Activated CD4-positive, alpha-beta memory T cell treated with anti-CD3 and anti-CD28 coated beads, Interleukin-2, amount 10 ng/mL, durations not matched to agents 7 days and 5 days (primary cell): ENCODE measurements at places on chromosomes 3 and 15.
A peak's percentile ranks its signal among the peaks of the same experiment; 100 is the strongest.

DNA sequence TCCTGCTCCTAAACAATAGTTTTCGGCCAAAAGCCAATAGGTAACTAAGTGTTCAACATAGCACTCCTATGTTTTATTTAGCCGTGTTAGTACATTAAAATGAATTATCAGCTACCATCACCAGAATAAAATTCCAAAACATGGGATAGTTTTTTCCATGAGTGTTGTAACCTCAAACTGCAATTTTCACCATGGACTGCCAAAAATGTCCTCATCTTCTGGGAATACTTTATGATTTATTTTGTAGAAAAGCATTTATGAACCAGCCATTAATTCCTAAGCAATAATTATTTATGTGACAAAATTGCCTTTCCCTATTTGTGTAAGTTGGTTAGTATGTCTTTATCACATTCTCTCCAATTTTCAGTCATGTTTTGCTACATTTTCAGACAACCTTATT, 438.1 kb downstream of the NAALADL2 start:
- H3K36me3 ChIP-seq, result no peaks in the 10 kb centered on the region
- no peak overlapping the region for H3K27ac ChIP-seq

DNA sequence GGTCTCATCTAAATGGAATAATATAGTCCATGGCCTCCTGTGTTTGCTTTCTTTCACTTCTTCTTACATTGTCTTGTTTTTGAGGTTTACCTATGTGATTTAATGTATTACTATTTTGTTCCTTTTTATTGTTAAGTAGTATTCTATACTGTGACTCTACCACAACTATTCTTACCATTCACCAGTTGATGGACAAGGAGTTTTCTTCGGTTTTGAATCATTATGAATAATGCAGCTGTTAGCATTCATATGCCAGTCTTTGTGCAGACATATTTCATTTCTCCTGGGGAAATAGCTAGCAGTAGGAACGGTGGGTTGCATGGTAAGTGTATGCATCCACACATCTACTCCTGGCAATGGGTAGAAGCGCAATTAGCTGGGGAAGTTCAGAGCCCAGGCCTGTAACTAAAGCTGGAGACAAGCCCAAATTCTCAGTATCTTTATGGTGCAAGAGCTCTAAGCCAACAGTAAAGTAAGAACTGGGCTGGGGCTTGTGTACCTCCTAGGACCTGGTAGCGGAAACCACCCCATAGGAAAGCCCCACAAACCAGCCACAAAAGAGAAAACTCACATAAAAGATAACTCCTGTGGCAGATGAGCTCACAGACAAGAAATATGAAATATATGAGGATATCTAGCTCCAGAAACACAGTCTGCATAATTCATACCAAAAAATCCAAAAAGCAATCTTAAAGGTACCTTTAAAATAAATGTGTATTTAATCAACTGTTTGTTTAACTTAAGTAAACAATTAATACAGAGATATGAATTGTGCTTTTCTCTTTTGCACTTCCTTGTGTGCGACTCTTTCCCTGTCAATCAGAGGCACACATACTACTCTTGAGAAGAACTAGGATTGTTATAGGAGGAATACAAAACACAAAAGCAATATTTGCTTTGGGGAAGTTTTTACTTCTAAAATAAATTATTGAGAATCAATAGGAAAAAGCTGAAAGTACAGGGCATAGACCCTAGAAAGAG, 2.7 kb upstream of the CSTA start:
- peak overlapping the region; percentile 48 for H3K27ac ChIP-seq
- no peaks in the 10 kb centered on the region for H3K36me3 ChIP-seq
- peaks cover 17% of the 10 kb centered on the region for H3K27me3 ChIP-seq
- peak; percentile 43 for DNase-seq
- H3K4me3 ChIP-seq, result no peak overlapping the region

GRCh38 chr15:91975241-91975978, 121.9 kb downstream of the SLCO3A1 start:
- peaks cover 2% of the 10 kb centered on the region for H3K4me1 ChIP-seq
- DNase-seq, result no peak
- H3K27me3 ChIP-seq, result no peaks in the 10 kb centered on the region
- no peak overlapping the region for H3K27ac ChIP-seq

DNA sequence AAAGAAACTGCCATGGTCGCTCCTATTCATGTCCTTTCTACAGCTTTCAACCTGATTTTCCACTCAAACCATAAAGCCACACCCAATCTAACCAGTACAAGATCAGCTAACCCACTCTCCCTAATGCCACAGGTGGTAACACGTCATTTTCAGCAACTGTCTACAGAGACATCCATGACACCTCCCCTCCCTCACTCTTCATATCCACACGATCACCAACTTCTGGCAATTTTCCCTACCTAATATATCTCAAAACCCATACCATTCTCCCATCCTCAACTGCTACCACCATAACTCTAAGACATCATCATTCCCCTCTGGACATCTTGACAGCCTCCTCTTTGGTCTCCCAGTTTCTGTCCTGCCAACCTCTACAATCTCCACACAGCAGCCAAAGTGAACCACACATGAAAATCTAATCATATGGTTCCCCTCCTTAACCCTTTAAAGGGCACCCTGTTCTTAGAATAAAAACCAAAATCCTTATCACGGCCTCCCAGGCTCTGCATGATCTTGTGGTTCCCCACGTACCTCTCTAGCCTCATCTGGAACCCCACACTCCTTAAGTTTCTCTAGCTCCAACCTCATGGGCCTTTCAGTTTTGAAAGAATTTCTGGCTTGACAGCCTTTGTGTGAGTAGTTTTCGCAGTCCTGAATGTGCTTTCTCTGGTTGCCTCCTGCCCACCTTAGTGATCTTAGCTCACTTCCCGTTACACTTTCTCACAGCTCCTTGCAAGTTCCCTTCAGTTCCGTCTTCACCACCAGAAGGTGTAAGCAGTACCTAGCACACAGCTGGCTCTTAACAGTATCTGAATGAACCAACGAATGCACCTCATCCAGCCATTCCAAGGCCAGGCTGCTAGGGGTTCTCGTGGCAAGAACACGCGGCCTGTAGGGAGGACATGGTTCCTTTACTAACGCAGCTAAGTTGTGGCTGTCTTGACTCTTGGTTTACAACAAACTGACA, 33.4 kb downstream of the SPINK8 start:
- H3K4me1 ChIP-seq, result peaks cover 37% of the 10 kb centered on the region
- peak; percentile 38 for DNase-seq
- H3K27me3 ChIP-seq, result peaks cover 2% of the 10 kb centered on the region

DNA sequence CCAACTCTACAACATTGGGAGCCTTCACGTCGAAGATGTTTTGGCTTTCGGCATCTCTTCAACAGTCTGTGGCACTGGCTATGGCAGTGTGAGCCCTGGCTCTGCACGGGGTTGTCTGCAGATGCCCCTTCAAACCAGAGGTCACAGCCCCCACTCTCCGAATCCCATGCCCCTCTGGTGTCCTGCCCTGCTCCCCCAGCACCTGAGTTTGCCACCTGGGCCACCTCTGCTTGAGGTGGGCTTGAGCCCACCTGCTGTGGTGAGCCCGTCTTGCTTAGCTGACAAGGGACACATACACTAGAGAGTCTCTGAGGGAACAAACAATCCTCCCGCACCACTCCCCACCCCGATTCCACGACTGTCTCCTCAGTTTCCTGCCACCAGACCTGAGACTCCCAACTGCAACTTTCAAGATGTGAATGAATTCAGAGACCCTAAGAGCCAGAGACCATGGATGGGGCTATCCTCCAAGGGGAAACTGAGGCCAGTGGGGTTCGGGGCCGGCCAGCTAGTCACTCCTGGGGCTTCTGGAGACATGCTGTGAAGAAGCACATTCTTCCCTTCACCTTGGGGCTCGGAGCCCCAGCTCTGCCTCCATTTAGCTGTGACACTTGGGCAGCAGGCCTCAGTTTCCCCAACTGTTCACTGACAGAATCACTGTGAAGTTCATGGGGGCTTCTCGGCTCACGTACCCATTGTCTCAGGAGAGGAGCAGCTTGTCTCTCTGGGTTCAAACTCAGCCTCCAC, 44.6 kb downstream of the TPRA1 start:
- peaks cover 10% of the 10 kb centered on the region for H3K4me1 ChIP-seq
- H3K4me3 ChIP-seq, result no peak overlapping the region
- peaks cover 7% of the 10 kb centered on the region for H3K27me3 ChIP-seq
- DNase-seq, result no peak
- no peak overlapping the region for H3K27ac ChIP-seq
- no peaks in the 10 kb centered on the region for H3K36me3 ChIP-seq

DNA sequence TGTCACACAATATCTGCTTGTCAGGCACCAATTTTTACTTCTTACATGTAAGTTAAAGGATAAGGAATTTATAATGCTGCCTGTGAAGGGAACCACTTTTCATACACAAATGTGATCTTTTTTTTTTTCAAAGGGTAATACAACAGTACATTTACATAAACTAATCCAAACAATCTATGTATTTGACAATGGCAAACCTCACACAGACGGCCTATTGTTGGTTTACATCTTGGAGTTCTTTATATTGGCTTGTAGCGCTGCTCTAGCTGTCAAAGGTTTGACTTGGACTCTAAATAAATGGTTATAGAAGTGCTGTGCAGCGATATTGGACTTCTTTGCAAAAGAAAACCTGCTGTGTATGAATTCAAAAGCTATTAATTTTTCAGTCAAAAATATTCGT, 598.0 kb downstream of the FOXP1 start:
- no peak overlapping the region for H3K4me3 ChIP-seq
- peaks cover 58% of the 10 kb centered on the region for H3K4me1 ChIP-seq
- DNase-seq, result no peak
- H3K27me3 ChIP-seq, result no peaks in the 10 kb centered on the region

DNA sequence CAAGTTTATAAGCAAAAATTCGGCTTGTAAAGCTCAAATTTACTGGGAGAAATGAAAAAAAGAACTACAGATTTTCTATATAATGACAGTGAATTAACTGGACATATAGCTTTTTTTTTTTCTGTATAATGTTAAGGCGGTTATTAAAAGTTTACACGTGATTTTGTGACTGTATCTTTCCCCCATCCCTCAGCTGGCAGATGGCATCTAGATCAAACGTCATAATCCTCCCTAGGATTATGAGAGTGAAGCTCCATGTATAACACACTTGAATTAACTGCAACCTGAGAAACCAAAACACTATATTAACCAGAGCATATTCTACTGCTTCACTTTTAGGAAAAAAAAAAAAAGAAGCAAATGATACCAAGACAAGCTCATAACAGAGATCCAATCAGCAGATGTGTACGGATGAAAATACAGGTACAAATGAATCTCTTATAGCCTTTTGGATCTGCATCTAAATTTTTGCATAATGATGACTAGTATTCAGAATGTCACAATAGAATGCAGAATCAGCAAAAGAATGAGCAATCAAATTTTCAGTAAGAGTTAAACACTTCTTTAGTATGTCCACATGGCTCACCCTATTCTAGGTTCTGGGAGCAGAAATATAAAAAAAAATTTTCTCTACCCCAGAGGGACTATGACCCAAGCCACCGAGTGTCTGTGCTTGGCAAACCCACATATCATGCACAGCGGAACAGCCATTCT, 12.4 kb downstream of the MOBP start:
- peaks cover 6% of the 10 kb centered on the region for H3K27me3 ChIP-seq
- no peak overlapping the region for H3K27ac ChIP-seq
- no peaks in the 10 kb centered on the region for H3K4me1 ChIP-seq
- no peak overlapping the region for H3K4me3 ChIP-seq
- H3K36me3 ChIP-seq, result no peaks in the 10 kb centered on the region

GRCh38 chr3:105771392-105771791, 97.4 kb downstream of the CBLB start:
- H3K36me3 ChIP-seq, result peaks cover 71% of the 10 kb centered on the region
- no peak overlapping the region for H3K27ac ChIP-seq
- H3K4me3 ChIP-seq, result no peak overlapping the region

DNA sequence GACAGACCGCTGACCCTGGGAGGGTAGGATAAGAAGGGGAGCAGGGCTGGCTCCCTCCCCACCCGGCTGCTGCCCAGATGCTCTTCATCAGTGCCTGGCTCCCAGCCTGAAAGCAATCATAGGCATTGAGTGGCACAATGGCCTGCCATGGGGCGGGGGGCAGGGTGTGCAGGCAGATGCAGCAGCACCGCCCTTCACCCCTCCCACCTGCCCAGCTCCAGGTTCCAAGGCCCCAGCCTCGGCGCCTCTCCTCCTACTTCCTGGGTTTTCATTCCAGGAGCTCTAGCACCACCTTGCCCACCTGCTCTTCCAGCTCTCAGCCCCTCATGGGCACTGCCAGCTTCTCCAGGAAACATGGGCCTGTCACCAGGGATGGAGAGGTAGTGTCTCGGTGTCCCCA, 101.7 kb downstream of the MEGF11 start:
- no peaks in the 10 kb centered on the region for H3K4me1 ChIP-seq
- H3K36me3 ChIP-seq, result no peaks in the 10 kb centered on the region
- H3K4me3 ChIP-seq, result no peak overlapping the region
- no peak for DNase-seq
- peaks cover 14% of the 10 kb centered on the region for H3K27me3 ChIP-seq
- H3K27ac ChIP-seq, result no peak overlapping the region

DNA sequence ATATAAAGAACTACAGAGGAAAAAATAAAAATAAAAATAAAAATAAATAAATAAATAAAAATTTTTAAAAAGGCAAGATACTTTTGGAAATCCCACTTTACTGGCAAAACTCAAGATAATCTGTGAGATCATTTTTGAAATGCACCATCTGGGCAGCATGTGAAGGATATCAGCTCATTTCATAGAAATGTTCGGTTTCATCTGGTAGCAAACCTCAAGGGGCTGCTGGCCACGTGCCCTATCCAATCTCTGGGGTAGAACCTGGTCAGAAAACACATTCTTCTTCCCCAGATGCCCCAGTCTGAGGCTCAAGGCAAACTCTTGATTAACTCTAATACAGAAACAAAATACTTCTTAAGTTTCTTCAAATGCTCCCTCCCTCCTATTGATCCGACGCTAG, 166.0 kb downstream of the FMN1 start:
- H3K27ac ChIP-seq, result no peak overlapping the region
- H3K4me1 ChIP-seq, result no peaks in the 10 kb centered on the region
- DNase-seq, result no peak
- peaks cover 4% of the 10 kb centered on the region for H3K27me3 ChIP-seq
- no peak overlapping the region for H3K4me3 ChIP-seq
- H3K36me3 ChIP-seq, result no peaks in the 10 kb centered on the region

DNA sequence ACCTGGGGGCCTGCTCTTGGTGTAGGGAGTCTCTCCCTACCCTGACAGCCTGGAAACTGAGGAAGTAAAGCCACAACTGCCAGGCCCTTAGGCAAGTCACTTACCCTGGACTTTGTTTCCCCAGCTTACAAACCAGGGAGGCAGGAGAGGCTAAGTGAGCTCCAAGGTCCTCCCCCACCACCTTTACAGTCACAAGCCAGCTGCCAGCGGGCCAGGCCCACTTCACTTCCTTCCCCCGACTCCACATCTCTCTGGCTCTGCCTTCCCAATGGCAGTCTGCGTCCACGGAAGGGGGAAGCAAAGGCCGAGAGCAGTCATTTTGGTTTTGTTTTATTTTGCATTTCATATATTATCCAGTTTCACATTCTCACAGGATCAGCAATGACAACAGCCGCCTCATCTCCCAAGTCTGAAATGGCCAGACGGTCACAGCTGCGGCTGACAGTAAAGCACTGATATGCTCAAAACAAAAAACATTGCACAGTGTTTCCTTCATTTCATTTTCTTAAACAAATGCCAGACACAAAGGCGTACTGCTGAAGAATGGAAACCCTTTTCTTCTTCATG, 35.7 kb downstream of the RBPMS2 start:
- H3K36me3 ChIP-seq, result no peaks in the 10 kb centered on the region
- H3K27ac ChIP-seq, result no peak overlapping the region
- H3K27me3 ChIP-seq, result no peaks in the 10 kb centered on the region
